ENCODE measurements at places on chromosomes 13 and 19.

GRCh38 chr19:3465552-3465951 is 14.8 kb downstream of the SMIM24 start:
- no peak for DNase-seq

DNA sequence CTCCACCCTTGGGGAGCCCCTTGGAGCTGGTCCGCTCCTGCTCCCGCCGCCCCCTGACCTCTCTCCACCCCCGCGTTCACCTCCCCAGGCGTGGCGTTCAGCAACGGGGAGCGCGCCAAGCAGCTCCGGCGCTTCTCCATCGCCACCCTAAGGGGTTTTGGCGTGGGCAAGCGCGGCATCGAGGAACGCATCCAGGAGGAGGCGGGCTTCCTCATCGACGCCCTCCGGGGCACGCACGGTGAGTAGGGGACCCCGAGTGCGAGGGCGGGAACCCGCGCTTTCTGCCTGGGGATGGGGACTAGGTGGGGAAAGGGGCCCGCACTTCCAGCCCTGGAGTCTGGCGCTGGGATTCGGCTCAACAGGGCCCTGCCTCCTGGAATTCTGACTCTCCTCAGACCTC is 1.7 kb downstream of the CYP2A13 start:
- DNase-seq = no peak

DNA sequence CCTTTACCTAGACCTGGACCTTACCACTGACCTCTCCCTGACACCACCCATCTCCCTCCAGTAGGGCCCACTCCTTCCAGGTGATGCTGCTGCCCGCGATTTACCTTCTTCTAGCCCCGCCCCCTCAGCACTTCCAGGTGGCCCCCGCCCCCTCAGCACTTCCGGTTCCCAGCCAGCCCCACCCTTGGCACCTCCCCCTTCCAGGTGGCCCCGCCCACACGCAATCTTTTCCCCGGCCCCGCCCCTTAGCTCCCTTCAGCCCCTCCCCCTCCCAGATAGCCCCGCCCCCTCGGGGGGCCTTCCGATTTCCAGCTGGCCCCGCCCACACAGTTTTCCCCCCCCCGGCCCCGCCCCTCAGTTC is 586 bp downstream of the LIG1 start:
- peak; percentile 82 for DNase-seq

- DNase-seq = peak; percentile 33
Observed at GRCh38 chr19:1370579-1371361, 12.9 kb upstream of the NDUFS7 start.

DNA sequence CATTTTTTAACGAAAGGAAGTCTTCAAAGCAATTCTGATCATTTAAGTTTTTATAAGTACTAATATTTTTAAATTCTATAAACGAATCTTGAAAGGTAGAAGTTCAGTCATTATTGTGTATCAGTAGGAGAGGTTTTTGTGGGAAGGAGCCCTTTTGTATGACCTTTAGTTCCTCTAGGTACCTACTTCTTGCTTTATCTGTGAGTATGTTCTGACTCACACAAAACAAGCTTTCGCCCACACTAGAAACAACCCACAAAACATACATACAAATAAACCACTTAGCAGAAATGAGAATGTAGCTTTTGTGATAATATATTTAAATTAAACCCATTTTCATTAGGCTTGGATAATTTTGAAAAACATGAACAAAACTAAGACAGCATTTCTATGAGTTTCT is 27.8 kb downstream of the ERCC5 start:
- DNase-seq = no peak

DNA sequence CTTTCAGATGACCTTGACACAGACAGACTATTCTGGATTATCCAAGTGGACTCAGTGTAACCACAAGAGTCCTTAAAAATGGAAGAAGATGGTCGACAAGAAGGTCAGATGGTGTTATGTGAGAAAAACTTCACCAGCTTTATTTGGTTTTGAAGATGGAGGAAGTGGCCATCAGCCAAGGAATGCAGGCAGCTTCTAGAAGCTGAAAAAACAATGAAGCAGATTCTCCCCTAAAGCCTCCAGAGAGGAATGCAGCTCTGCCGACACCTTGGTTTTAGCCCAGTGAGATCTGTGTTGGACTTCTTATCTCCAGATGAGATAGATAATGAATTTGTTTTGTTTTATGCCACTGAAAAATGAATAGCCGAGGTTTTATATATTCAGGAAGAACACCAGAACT is 501.5 kb downstream of the DCT start:
- DNase-seq = no peak

Data from trophoblast cell (in vitro differentiated cells and primary cell).